ENCODE measurements at places on chromosomes 7 and 10. TPM values are rescaled to one million over a fixed set of nuclear protein-coding genes. Genes with fewer than 3 reads are reported as not detected.

DNA sequence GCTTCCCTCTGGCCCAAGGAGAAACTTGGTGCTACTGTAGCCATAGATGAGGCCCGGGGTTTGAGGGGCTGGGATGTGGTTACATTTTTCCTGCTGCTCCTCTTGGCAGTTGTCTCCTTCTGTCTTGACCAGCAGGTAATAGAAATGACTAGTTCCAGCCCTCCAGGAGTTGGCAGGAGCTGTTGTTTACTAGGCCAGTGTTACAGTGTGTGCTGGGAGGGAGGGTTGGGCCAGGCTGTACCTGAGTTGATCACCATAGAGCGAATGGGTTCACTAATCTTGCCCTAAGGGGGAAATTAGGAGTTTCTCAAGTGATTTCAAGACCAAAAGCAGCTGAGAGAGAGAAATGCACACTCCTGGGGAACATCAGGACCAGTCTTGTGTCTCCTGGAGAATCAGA, 34.9 kb downstream of the PAX2 start:
- DNase-seq = no peak

DNA sequence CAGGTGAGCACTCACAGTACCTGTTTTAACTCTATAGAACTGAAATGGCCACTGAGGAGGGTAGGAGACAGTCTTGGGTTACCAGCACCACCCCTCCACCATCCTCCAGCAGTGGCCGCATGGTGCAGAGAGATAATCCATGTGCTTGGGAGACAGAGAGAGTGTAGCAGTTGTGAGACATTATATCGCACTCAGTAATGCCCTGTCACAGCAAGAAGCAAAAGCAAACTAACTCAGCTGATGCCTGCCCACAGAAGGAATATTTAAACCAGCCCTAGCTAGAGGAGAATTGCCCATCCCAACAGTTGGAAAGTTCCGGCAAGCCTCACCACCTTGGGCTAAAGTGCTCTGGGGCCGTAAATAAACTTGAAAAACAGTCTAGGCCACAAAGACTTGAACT, 58.8 kb upstream of the HBP1 start:
- DNase-seq = no peak

CYP2W1 gene
- polyA plus RNA-seq = not detected

WNT8B gene
- 0.04 TPM for polyA plus RNA-seq

- DNase-seq = peak; percentile 20
Observed at GRCh38 chr7:30914596-30914995, 2.9 kb downstream of the AQP1 start.

ACSL5 gene
- polyA plus RNA-seq = 0.15 TPM

DNA sequence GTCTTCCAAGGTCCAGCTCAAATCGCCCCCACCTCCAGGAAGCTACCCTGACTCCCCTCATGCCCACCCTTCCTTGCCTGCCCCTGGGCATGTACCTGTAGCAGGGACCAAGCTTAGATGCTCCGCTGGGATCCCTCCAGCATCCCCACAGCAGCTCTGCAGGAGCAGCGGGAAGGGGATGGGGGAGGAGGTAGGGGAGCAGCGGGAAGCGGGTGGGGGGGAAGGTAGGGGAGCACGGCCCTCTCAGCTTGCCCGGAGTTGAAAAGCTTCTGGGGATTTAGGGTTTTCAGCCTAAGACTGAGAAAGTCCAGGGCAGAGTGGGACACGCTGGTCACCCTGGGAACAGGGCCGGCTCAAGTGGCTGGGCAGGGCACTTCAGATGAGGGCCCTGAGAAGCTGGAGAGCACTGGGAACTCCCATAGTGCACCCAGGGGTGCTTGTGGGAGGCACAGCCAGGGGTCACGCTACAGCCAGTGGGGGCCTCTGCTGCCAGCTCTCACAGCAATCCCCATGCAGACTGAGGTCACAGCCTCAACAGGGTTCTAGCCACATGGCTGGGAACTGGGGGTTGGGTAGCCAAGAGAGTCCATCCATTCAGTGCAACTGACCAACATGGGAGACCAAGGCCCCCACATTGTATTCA, 13.4 kb downstream of the WDR86 start:
- DNase-seq = no peak

DNA sequence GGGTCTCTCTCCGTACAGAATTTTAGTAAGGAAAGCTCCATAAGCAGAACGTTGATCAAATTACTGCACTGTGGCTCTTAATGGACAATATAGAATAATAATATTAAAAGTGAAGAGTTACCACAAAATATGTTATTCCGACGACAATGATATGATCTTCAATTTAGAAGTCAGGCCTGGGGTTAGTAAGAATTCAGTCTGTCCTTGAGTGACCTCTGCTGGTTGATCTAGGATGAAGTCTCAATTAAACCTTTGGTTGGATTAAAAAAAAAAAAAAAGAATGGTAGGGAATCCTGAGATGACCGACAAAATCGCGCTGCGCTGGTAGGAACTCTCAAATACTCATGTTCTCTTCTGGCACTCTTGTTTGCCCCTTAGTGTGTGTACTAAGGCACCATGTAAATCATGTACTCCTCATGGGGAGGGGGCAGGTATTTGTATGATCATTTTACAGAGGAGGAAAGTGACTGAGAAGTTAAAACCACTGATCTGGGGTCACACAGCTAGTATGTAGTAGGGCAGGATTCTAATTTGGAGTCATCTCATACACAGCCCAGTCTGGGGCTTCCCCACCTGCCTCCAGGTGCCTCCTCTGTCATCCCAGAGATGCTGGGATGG, 161.3 kb upstream of the NPVF start:
- DNase-seq = peak; percentile 54

- DNase-seq = peak; percentile 61
Observed at GRCh38 chr7:117715784-117716445, 157.3 kb downstream of the CTTNBP2 start.

GRCh38 chr7:4798706-4799235, 23.3 kb downstream of the AP5Z1 start:
- no peak for DNase-seq

DNA sequence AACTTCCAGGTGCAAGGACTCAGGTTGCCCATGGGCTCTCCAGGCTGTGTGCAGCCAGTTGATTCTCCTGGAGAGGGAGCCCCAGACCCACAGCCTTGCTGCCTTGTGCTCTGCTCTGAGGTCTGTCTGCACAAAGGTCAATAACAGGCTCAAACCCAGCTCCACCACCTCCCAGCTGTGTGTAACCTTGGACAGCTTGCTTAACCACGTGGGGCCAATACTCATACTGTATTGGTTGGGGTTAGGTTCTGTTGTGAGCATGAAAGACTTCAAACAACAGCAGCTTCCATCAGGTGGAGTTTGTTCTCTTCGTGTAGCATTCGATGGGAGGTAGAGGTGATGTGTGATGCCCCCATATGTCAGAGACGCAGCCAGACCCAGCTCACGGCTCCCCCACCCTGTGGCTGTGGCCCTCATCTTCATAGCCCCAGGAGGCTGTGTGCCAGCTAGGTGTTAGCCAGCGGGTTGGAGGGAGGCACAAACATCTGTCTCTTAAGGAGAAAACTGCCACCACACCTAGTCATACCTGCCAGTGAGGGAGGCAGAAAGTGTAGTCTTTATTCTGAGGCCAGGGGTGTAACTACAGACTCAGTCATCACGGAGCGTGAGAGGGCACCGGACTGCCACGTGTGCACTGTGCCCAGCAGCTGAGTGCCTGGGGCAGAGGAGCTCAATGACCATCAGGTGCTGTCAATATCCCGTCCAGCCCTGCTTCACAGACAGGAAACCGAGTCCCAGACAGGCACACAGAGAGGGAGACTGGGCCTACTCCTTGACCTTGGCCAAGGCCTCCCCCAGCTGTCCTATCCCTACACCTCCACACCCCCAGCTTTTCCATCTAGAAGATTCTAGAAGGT, 8.1 kb upstream of the POLD2 start:
- DNase-seq = no peak

GRCh38 chr10:132404911-132405462, 8.0 kb downstream of the PWWP2B start:
- no peak for DNase-seq

DNA sequence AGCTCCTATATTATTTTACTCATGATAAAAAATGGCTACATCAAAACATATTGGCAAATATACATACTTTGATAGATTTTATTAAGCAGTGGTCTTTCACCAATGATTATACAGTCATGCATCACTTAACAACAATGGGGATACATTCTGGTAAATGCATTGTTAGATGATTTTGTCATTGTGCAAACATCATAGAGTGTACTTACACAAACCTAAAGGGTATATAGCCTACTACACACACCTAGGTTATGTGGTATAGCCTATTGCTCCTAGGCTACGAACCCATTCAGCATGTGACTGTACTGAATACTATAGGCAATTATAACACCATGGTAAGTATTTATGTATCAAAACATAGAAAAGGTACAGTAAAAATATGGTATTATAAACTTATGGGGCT, 98.9 kb upstream of the IL6 start:
- no peak for DNase-seq

DNA sequence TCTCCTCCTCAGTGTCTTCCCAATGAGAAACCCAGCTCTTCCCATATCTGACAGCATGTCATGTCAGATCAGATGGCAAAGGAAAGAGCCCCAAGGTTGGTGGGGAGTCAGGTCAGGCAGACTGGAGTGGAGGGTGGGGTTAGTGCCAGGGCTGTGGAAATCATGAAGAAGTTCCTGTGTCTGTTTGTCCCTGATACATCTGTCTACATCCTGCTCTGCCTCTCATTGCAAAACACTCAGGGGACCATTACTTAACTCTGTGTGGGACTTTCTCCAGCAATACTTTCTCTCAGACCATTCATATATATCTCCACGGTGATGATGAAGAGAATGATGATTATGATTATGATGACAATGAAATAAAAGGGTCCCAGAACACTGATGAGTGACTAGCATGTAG, 3.3 kb downstream of the PRRT4 start:
- DNase-seq = no peak

- DNase-seq = peak; percentile 76
Observed at GRCh38 chr10:32413513-32413912, 32.4 kb upstream of the CCDC7 start.

DNA sequence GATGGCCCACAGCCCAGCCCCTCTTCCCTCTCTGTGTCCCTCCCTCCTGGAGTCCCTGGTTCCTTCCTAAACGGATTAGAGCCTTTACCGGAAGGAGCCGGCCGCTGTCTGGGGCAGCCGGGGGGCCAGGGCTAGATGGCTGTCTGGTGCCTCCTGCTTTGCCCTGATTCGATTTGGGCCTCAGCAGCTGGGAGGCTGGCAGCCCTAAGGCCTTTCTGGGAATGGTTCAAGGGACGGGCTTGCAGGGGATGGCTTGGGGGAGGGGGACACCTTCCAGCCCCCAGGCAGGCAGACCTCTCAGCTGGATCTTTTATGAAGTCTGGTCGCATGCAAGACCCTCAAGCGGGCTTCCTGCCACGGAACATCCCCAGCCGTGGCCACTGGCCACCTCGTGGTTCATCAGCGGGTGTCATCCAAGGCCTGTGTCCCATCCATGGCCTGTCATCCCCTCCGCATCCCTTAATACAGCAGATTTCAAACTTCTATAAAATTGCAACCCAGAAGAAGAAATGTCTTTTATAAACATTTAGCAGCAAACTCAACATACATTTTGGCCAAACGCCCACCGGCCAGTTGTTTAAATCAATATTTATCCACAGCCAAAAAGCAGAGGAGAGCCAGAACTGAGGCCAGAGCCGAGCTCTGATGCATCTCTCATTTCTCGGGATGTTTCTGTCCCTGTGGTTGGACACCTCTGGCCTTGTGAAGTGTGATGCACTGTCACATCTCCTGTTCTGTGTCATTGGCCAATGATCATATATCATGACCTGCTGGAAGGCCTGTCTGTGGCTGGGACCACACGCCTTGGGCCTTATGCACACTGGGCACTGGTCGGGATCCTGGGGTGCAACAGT, 52.0 kb downstream of the GTF2IRD1 start:
- DNase-seq = no peak

- DNase-seq = peak; percentile 50
Observed at GRCh38 chr10:71323407-71323806, 4.3 kb downstream of the SLC29A3 start.

DNA sequence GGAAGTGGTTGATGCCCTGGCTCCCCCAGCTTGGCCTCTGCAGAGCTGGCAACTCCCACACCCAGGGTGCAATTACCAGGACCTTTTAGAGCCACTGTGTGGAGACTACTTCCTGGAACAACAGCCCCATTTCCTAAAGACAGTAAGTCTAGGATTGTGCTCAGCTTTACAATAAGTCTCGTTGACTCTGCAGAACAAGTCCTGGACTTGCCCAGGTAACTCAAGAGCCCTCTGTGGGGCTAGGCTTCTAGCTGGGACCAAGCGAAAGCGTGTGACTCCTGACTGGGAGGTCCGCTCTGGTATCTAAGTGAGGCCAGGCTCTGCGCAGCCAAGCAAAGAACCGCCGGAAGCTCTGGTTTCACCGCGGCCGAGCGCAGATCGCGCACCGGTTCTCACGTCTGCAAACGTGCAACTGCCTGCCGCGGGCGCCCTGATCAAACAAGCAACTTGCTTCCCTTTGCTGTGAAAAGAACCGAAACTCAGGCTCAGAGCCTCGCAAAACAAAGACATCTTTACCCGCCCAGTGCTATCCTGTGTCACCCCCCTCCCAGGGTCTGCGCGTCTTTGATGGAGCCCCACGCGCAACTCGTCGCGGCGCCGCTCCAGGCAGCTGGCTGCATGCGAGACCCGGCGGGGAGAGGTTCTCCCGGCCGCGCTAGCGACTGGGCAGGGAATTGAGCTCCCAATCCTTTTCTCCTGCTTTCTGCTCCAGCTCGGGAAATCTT, 4.4 kb upstream of the PDLIM1 start:
- no peak for DNase-seq

DNA sequence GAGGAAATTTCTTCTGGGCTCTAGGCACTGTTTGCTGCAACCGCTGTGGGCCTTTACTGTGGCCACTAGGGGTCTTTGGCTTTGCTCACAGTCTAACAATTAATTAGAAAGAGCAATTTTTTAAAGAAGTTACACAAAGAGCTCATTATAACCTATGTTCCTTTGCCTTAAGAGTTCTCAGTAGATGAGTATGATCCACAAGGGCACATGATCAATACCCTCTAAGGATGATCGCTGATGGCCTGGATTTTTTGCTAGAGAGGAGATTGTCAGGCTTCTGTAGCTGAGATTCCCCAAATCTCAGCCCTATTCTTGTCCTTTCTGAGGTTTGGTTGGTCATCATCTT, 80.8 kb upstream of the RHOBTB1 start:
- peak; percentile 31 for DNase-seq

- DNase-seq = no peak
Observed at GRCh38 chr7:11235491-11235890, 261.8 kb downstream of the PHF14 start.

PRSS37 gene
- not detected for polyA plus RNA-seq

DNA sequence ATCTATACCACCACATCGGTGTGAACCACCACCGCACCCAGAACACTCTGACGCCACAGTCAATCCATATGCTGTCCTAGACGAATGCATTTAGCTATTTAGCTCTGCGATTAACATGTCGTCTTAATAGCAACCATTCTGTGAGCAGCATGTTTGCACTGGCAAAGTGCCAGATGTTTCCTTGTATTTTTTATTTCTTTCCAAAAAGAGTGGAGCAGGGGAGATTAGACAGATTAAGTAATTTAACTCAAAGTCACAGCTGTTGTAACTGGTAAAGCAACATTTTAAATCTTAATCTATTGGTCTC, 57.0 kb upstream of the ARL4A start:
- DNase-seq = no peak

POU6F2 gene
- not detected for polyA plus RNA-seq

Measured in A549 (cell line).